ENCODE measurements at places on chromosomes 16 and 17. TPM values are rescaled to one million over a fixed set of nuclear protein-coding genes. Genes with fewer than 3 reads are reported as not detected.
A peak's percentile ranks its signal among the peaks of the same experiment; 100 is the strongest.

TNFRSF13B gene
- not detected for total RNA-seq

CUEDC1 gene
- 0.14 TPM for total RNA-seq

IRX6 gene
- total RNA-seq: not detected

ACSM2A gene
- 0.11 TPM for total RNA-seq

TP53TG3C gene
- 0.55 TPM for total RNA-seq

ST6GALNAC2 gene
- 0.32 TPM for total RNA-seq

DNA sequence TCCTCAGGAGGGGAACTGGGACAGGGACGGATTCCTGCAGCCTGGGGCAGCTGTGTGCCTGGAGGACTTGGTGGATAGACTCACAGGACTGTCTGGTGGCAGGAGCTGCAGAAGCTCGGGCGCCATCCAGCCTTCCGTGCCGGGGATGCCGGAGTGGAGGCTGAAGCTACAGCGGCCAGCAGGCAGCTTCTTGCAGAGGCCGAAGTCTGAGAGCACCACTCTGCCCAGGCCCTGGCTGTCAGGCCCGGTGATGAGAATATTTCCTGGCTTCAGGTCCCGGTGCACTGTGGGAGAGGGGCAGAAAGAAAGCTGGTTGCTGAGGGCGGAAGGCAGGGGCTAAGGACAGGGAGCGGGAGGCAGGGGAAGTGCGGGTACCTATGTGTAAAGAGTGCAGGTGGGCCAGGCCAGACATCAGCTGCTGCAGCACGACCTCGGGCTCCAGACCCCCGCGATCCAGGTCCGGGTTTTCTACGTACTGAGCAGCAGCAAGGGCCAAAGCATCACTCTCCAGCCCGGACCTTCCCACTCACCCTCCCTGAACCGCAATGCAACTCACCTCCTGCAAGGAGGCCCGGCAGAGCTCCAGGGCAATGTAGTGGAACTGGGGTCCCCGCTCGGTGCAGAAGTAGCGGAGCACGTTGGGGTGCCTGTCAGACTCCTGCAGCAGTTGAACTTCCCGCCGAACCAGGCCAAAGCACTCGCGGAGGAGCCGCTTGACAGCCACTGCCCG is 16.1 kb downstream of the PLK1 start:
- peak; percentile 12 for DNase-seq
- H3K27me3 ChIP-seq: no peaks in the 10 kb centered on the region
- H3K4me3 ChIP-seq: no peak overlapping the region

GRCh38 chr16:66988197-66988788 is at the start of gene CES4A:
Gene CES4A (plus strand): TSS chr16:66988589. CDS start chr16:66988773, 184 bp downstream.
- peak within 1 kb of the TSS; percentile 1 for H3K4me3 ChIP-seq
- H3K4me1 ChIP-seq: peaks cover 30% of the 10 kb centered on the region
- H3K27ac ChIP-seq: peak within 1 kb of the TSS; percentile 75
- no peaks in the 10 kb centered on the region for H3K36me3 ChIP-seq

- no peak overlapping the region for H3K4me3 ChIP-seq
- DNase-seq: no peak
- H3K4me1 ChIP-seq: no peaks in the 10 kb centered on the region
These were observed 299.7 kb downstream of the C16orf95 start for GRCh38 chr16:87017371-87018012.

DNA sequence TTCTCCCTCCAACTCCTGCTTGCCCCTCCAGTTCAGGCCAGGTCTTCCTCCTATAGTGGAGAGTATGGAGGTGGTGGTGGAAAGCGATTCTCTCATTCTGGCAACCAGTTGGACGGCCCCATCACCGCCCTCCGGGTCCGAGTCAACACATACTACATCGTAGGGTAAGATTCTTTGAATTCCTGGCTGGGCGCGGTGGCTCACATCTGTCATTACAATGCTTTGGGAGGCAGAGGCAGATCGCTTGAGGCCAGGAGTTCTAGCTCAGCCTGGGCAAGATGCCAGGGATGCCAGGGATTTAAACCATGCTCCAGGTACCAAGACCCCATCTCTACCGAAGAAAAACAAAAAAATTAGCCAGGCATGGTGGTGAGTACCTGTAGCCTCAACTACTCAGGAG is 1.4 kb downstream of the ZG16 start:
- H3K4me1 ChIP-seq: peaks cover 21% of the 10 kb centered on the region
- no peak overlapping the region for H3K4me3 ChIP-seq
- no peak for DNase-seq

DNA sequence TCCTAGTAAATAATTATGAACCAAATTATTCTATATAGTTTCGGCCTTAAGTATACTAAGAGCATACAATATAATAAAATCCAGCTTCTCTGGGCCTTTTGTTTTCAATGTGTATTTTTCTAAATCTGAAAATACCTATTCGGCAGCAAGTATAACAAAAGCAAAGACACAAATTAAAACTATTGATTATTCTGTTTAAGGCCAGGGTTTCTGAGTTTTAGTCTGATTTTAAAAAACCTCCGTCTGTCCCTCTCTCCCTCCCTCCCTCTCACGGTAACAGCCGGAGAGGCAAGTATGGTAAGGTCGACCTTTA is 1.5 kb downstream of the TOB1 start:
- H3K27me3 ChIP-seq: no peaks in the 10 kb centered on the region
- DNase-seq: peak; percentile 41
- H3K36me3 ChIP-seq: peaks cover 21% of the 10 kb centered on the region
- peak overlapping the region; percentile 96 for H3K4me3 ChIP-seq

GRCh38 chr17:32445074-32445415 is 735 bp downstream of the PSMD11 start:
- peak overlapping the region; percentile 95 for H3K27ac ChIP-seq
- peak; percentile 56 for DNase-seq
- H3K27me3 ChIP-seq: peaks cover 2% of the 10 kb centered on the region
- H3K4me1 ChIP-seq: peaks cover 34% of the 10 kb centered on the region

DNA sequence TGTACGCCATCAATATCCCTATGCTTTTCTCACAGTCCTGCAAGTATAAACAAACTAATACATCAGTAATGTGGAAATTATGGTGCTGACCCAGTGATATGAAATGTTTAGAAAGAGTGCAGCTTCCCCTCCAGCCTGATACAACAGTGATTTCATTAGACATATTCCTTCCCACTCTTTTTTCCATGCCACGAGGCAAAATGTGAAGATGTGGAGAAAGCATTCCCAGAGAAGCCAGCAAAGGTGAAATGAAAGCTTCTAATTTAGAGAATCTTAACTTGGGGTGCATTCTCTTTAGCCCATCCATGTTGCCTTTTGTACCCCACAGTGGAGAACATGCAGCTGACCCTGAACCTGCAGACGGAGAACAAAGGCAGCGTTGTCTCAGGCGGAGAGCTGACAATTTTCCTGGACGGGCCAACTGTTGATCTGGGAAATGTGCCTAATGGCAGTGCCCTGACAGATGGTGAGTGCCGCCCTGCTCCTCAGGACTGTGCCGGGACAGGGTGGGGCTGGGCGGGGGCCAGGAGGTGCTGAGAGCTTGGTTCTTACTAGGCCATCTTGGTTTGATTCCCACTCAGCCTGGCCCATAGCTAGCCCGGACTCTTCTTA is 77.8 kb downstream of the WWP2 start:
- no peak overlapping the region for H3K4me3 ChIP-seq
- H3K27ac ChIP-seq: no peak overlapping the region
- peaks cover 12% of the 10 kb centered on the region for H3K36me3 ChIP-seq
- no peaks in the 10 kb centered on the region for H3K27me3 ChIP-seq

DNA sequence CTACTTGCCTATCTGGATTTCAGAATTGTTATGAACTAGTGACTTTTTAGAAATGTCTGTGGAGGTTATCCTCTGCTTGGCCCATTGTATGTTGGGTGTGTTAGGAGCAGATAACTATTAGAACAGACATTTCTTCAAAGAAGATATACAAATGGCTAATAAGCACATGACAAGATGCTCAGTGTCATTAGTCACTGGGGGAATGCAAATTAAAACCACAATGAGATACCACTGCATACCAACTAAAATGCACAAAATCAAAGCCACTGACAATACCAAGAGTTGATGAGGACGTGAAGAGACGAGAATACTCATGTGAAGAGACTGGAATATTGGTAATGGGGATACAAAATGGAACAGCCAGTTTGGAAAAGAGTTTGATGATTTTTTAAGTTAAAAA is 39.2 kb downstream of the CEP112 start:
- no peak overlapping the region for H3K27ac ChIP-seq
- H3K36me3 ChIP-seq: peaks cover 2% of the 10 kb centered on the region
- DNase-seq: no peak

DNA sequence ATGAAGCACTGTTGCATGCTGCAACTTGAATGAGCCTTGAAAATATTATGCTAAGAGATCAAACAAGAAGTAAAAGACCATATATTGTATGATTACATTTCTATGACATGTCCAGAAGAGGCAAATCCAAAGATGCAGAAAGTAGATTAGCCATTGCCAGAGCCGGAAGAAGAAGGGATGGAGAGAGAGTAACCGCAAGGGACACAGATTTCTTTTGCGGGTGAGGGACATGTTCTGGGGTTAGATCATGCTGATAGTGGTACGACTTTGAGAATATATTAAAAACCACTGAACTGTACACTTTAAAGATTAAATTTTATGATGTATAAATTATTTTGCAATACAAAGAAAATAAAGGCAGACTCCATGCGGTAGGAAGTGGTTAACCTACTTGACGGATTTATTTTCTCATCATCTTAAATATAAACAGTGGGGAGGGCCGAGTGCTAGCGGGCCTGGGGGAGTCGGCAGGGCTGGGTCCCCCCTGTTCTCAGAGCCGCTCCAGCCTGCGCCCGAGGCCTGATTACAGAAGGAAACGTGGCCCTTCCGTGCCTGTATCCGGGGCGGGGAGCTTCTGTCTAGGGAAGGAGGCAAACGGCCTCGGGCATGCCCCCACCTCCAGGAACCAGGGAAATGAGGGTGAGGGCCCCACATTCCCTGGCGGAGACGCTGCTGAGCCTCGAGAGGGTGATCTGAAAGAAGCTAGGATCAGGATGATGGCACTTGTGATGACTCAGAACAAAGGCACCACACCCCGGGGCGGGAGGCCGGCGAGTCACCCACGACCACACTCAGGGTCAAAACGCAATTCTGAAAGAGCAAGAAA is 48.0 kb downstream of the SHCBP1 start:
- peak; percentile 13 for DNase-seq
- no peaks in the 10 kb centered on the region for H3K36me3 ChIP-seq
- no peaks in the 10 kb centered on the region for H3K4me1 ChIP-seq
- H3K27ac ChIP-seq: no peak overlapping the region
- no peak overlapping the region for H3K4me3 ChIP-seq

DNA sequence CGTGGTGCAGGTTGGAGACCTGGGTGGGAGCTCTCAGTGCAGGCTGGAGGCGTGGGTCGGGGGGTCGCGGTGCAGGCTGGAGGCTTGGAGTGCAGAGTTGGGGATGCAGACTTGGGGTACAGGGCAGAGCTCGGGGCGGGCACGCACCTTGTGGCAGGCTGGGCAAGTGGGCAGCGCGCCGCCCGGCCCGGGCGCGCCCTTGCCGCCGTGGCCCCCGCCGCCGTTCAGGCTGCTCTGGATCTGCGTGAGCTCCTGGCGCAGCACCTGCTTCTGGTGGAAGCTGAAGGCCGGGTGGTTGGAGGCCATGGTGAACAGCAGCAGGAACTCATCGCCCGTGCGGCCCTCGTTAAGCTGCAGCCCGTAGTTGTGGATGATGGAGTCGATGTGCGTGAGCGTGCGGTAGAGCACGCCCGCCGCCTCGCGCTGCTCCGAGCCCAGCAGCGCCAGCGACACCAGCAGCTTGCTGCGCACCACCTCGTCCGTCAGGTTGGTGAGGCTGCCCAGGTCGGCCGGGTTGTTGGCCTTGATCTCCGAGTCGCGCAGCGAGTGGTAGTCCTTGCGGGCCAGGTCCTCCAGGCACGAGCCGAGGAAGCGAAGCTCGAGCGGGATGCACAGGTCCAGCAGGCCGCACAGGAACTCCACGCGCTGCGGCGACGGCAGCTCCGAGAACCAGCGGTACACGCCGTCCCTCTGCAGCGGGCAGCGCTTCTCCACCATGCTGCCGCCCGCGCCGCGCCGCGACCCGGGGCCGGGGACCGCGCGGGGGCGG is 1.1 kb downstream of the ZCCHC14 start:
- no peaks in the 10 kb centered on the region for H3K36me3 ChIP-seq
- peaks cover 55% of the 10 kb centered on the region for H3K4me1 ChIP-seq
- peak overlapping the region; percentile 83 for H3K4me3 ChIP-seq
- no peaks in the 10 kb centered on the region for H3K27me3 ChIP-seq
- peak overlapping the region; percentile 69 for H3K27ac ChIP-seq

GRCh38 chr16:11370084-11370931 is 25.0 kb downstream of the RMI2 start:
- H3K36me3 ChIP-seq: no peaks in the 10 kb centered on the region
- H3K4me1 ChIP-seq: peaks cover 18% of the 10 kb centered on the region
- DNase-seq: peak; percentile 49
- no peak overlapping the region for H3K4me3 ChIP-seq
- H3K27ac ChIP-seq: no peak overlapping the region

DNA sequence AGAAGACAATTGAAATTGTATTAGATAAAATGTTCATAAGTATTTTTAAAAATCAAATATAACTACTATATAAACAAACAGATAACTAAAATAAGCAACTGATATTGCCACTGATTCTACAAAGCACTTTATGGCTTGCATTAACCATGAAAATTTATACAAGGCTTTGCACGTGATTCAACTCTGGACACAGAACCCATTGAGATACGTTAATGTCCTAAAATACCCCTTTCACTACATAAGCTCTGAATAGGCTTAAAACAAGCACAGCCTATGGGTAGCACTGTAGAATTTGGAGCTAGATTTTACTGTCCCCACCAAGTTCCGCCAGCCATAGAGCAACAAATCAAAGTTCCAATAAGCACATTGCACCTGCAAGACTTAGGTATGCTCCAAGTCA is 4.5 kb downstream of the ZNF652 start:
- no peak overlapping the region for H3K4me3 ChIP-seq
- peaks cover 55% of the 10 kb centered on the region for H3K4me1 ChIP-seq
- H3K27ac ChIP-seq: no peak overlapping the region
- H3K27me3 ChIP-seq: peaks cover 1% of the 10 kb centered on the region
- no peak for DNase-seq
- H3K36me3 ChIP-seq: peaks cover 2% of the 10 kb centered on the region
